ENCODE measurements at places on chromosomes 13 and 19.

GRCh38 chr19:49781394-49781793 is 14.6 kb downstream of the AP2A1 start:
- DNase-seq, result no peak

DNA sequence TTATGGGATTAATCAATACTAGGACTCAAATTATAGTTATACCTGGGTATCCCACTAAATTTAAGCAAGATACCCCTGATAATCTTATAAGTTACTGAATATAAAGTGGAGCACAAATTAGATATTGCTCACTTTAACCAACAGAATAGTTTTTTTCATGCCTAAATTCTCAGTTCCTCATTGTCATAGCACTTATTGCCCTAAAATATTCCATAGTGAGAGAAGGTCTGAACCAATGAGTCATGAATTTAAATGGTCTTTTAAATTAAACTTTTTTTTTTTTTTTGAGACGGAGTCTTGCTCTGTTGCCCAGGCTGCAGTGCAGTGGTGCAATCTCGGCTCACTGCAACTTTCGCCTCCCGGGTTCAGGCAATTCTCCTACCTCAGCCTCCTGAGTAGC is 42.4 kb downstream of the ZNF136 start:
- no peak for DNase-seq

DNA sequence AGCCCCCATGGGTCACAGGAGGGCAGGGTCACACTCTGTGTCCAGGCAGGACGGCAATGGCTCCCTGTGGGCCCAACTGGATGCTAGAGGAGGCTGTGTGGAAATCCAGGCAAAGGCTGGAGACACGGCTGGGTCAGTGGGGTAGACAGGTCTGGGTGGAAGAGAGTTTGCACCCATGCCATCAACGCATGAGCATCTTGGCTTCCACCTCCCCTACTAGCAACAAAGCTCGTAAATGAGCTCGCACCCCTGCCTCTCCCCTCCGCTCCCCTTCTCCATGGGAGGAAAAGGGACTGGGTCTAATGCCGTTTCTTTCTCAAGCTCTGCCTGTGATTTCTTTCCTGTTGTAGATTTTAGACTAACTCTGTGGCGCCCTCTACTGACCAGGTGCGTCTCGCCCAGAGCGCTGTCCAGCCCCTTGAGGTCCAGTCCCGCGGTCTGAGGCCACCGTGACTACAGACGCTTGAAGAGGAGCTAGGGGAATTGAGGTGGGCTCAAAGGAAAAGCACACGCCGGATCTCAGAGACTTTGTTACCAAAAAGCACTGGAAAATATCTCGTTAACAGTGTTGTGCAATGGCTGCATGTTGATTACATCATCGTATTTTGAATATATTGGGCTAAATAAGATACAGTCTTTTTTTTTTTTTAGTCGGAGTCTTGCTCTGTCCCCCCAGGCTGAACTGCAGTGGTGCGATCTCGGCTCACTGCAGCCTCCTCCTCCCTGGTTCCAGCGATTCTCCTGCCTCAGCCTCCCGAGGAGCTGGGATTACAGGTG is 50.7 kb upstream of the USP29 start:
- no peak for DNase-seq

GRCh38 chr19:14479975-14480699 is 5.0 kb upstream of the PTGER1 start:
- DNase-seq, result no peak

- no peak for DNase-seq
These were observed 880 bp upstream of the TMEM160 start for GRCh38 chr19:47049307-47049700.

- no peak for DNase-seq
These were observed 6.6 kb upstream of the PRR19 start for GRCh38 chr19:42295342-42295741.

Measured in smooth muscle cell of the brain vasculature (primary cell).